Trophoblast cell (in vitro differentiated cells and primary cell): ENCODE measurements at places on chromosomes 16 and 17.

DNA sequence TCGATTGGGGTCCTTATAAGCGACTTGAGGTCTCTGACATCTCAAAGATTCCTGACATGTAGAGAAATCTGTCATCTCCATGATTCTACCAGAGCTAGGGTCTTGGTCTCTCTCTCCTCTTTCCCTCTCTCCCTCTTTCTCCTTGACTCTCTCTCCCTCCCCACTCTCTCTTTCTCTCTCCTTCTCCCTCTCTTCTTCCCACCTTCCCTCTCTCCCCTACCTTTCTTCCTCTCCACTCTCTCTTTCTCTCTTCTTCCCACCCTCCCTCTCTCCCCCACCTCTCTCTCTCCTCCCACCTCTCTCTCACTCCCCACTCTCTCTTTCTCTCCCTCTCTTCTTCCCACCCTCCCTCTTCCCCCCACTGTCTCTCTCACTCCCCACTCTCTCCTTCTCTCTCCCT is 32.6 kb downstream of the B4GALNT2 start:
- no peak for DNase-seq

GRCh38 chr17:75566416-75566815 is 21.2 kb upstream of the MYO15B start:
- no peak for DNase-seq

DNA sequence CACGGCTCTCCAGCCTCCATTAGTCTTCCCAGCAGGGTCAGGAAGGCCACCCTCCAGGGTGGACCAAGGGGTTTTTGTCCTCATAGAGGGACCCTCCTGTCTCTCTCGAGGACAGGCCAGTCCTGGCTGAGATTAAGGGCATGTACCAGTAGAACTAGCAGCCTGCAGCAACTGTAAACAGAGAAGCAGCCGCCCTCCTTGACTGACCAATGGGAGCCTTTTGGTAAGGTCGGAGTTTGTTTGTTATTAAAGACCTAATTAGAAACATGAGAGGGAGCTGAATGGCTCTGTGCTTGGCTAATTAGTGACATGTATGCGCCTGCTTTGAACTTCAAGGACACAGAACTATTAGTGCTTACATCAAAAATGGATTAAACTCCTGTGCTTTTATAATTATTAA is 80.0 kb downstream of the CCDC182 start:
- DNase-seq: no peak

- DNase-seq: peak; percentile 47
Measured at GRCh38 chr17:78343187-78343542, 16.7 kb downstream of the SOCS3 start.

GRCh38 chr17:61942085-61942484 is 14.3 kb upstream of the INTS2 start:
- no peak for DNase-seq

GRCh38 chr16:17364319-17365210 is 106.2 kb downstream of the XYLT1 start:
- DNase-seq: no peak
